D721Med (cell line): ENCODE measurements at places on chromosomes 5 and 9.

- DNase-seq: no peak
Observed at GRCh38 chr9:107933097-107933496, 443.5 kb upstream of the KLF4 start.

GRCh38 chr5:173625261-173625660 lies 8.8 kb upstream of the BOD1 start:
- DNase-seq: no peak

DNA sequence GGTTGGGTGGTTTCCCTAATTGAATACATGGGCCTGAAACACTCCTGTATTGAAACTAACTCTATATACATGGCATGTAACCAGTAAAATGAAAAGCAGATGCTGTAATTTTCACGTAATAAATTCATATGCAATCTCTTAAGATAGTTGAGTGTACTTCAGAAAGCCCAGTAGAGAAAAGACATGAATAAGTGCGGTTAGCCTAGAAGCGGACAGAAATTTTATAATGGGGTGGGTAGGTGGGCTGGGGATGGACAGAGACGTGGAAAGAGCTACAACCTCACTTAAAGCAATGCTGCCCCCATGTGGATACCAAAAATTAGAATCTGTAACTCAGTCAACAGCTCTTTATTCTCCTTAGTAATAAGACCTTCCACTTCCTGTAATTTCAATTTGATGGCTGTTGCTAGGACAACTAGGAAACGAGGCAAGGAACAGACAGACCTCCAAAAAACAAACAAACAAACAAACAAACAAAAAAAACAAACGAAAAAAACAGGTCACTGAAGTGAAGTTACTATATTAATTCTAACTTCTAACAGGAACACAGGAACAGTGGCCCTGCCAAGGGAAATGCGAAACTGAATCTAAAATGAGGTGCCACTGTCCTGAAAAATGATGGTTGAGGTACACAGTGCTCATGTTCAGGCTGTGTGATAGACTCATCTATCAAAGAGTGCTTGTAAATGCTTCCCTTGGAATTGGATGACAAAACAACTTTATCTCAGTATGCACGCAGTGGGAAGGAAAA lies 103.4 kb upstream of the GNA14 start:
- DNase-seq: no peak

DNA sequence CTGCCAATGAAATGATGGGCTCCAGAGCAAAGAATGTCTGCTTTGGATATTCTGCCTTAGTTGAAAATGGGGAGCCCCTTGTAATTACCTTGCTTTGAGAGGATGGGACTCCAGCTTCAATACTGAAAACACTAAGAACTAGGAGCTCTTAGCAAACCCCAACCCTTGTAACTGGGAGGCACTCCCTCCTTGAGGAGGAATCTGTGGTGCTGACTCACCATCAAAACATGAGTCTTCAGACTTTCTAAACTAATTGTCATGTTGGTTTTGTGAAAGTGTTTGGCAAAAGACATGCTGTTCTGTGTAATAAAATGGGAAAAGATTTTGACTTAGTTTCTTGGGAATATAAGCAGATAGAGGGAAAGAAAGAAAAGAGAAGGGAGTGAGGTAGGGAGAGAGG lies 91.9 kb upstream of the PTPRD start:
- DNase-seq: no peak

DNA sequence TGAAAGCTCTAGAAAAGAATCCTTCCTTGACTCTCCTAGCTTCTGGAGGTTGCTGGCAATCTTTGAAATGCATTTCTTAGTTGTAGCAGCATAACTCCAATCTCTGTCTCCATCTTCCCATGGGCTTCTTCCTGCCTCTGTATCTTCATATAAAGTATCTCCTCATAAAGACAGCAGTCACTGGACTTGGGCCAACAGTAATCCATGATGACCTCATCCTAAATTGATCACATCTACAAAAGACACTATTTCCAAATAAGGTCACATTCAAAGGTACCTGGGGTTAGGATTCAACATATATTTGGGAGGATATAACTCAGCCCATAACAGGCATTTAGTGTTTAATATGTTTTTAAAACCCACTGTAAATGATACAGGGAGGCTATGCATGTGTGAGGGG lies 123.3 kb downstream of the MLLT3 start:
- no peak for DNase-seq

DNA sequence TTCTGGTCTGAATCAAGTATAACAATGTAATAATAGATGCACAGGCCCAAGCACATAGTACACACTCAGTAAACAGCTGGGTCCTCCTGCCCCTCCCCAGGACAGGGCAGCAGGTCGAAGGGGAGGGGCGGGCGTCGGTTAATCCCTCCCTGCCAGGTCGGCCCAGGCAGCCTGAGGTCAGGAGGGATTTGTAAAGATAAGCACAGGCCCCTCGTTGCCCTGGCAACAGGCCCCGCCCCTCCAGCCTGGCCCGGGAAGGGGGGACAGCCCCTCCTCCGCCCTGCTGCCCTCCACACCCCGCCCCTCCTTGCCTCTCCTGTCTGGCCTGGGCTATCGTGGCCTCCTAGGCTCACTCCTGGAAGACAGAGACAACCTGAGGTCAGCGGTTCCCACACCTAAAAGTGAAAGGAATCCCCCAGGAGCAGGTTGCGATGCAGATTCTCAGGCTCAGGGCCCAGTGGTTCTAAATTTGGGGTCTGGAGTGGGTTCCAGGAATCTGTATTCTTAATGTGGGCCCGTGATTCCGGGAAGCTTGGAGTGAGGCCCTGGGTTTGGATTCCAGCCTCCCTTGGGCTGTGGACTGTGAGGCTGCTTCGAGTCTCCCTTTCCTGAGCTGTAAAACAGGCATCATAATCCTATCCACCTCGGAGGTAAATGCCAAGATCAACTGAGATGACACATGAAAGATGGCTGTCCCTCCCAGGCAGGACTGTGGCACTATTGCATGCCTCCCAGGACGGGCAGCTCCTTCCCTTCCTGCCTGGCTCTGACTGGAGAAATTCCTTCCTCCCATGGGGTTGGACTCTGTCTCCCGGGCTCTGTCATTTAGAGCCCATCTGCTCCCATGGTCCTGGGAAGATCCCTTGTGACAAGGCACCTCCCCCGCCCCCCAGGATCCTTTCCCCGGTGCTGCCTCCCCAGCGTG lies 4.4 kb downstream of the CRB2 start:
- DNase-seq: peak; percentile 92

DNA sequence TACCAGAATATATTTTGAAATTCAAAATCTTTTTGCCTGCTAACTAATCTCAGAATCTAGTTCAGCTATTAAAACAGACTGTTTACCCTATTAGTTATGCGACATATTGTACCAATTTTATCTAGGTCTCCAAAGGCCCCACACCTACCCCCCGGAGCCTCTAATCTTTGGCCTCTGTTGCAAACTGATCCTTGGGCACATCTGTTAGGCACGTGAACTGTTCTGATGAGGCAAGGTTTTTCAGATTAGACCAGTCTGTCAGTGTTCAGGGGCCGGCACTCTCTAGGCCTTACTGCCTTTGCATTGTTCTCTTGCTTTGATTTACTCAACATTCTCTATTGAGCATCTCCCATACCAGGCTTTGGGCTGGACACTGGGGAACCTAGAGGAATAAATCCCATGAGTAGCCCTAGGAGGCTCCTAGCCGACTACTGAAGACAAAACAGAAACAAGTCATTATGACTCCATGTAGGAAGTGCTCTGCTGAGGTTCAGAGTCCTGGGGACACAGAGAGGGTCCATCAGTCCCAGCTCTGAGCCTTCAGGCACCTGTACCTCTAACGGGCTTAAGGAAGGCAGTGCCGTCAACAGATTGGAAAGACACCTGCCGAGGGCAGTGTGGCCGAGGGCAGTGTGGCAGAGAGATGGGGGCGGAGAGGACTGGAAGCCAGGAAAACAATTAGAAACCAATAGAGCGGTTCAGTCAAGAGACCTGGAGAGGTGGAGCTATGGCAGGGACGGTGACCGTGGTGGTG lies 245.1 kb downstream of the AOPEP start:
- peak; percentile 41 for DNase-seq

- DNase-seq: no peak
Observed at GRCh38 chr5:24232929-24233498, 411.8 kb downstream of the CDH10 start.

GRCh38 chr5:177981296-177982071 lies 14.6 kb downstream of the PROP1 start:
- DNase-seq: no peak
